Activated T-cell treated with anti-CD3 and anti-CD28 coated beads, Interleukin-2, amount 50 U/mL, for 1 hour (primary cell): ENCODE measurements at places on chromosomes 12 and 14.

GRCh38 chr12:51837286-51837685 lies 11.2 kb downstream of the FIGNL2 start:
- no peak for DNase-seq

DNA sequence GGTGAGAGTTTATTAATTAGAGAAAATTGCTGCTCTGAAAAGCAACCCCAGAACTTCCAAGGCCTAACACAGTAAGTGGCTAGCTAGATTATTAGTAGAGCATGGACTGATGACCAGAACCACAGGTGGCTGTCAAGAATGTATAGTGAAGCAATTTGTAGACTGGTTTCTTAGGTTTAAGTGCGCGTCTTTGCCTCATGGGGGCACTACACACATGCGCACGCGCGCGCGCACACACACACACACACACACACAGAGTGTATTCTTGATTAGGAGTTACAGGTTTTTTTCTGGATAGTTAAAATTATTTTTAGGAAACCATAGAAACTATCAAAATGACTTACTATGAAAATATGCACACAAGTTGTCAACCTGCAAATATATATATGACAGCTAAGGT lies 66.5 kb downstream of the BHLHE41 start:
- no peak for DNase-seq

GRCh38 chr12:4909734-4910501 lies at the start of gene KCNA1:
KCNA1 (plus strand) TSS chr12:4909905; CDS start chr12:4911379, 1,474 bp downstream.
- peak; percentile 20 for DNase-seq

GRCh38 chr14:22557846-22558220 lies 31.2 kb downstream of the DAD1 start:
- DNase-seq = no peak

DNA sequence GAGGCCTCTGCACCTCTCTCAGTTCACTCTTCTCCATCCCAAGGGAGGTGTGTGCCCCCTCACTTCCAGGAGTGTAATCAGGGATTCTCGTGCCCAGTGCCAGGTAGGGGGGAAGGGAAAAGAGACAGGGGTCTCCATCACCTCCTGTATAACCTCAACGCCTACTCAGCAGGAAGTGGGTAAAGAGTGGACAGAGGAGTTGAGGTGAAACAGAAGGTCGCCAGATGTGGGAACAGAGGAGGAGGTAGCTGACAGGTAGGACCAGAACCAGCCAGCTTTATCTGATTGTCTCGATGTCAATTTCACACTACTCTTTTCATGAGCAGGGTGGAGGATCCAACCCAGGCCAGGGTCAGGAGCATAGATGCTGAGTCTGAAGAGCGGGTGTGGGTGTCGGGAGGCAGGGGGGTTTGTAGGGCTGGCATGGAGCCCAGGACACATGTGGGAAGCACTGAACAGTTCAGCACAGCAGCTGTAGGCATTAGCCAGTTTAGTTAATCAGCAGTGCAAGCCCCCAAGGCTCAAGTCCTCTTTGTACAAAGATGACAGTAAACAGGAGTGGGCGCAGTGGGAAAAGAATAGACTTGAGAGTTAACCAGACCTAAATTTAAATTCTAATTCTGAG lies 213.5 kb downstream of the PELI2 start:
- no peak for DNase-seq

GRCh38 chr12:56206452-56207166 lies 15.1 kb downstream of the RNF41 start:
- DNase-seq = peak; percentile 40

- no peak for DNase-seq
Observed at GRCh38 chr12:124734224-124734788, 129.4 kb downstream of the SCARB1 start.

DNA sequence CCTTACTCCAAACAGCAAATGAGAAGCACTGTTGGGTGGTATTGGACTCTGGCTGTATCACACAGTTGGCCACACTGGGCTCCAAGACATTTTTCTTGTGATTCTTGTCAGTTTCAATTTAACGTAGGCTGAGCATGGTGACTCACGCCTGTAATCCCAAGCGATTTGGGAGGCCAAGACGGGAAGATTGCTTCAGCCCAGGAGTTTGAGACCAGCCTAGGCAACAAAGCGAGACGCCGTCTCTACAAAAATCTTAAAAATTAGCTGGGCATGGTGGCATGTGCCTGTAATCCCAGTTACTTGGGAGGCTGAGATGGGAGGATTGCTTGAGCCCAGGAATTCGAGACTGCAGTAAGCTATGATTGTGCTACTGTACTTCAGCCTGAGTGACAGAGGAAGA lies 35.3 kb upstream of the PLEKHD1 start:
- DNase-seq = no peak

GRCh38 chr12:5691943-5692342 lies 253.1 kb downstream of the ANO2 start:
- no peak for DNase-seq

GRCh38 chr12:2233034-2233433 lies 180.2 kb downstream of the CACNA1C start:
- DNase-seq = no peak

- no peak for DNase-seq
Observed at GRCh38 chr14:101657372-101657771, 96.1 kb downstream of the DIO3 start.

DNA sequence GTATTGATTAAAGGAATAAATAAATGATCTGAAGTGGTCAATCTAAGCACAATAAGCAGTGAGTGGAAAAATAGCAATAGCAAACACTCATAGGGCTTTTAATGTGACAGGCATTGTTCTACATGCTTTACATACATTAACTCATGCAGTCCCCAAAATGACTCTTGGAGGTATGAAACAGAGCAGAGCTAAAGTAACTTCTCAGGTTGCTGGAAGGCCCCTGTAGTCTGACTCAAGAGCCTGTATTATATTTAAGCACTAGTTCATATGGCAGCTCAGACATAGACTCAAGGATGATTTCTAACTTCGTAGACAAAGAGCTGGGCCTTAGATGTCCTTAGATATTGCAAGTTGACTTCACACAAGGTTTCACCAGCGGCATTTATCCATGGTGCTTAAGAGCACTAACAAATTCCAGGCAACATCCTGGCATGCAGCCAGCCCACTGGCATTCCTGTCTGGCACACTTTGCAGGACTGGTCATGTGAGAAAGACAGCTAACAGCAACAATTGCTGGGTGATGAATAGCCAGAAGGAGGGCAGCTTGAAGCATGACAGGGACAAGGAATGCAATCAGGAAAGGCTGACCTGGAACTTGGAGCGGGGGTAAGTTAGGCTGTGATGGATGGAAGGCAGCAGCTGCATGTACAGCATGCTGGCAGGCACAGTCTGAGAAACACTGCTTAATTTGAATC lies 22.9 kb upstream of the KTN1 start:
- DNase-seq = no peak

DNA sequence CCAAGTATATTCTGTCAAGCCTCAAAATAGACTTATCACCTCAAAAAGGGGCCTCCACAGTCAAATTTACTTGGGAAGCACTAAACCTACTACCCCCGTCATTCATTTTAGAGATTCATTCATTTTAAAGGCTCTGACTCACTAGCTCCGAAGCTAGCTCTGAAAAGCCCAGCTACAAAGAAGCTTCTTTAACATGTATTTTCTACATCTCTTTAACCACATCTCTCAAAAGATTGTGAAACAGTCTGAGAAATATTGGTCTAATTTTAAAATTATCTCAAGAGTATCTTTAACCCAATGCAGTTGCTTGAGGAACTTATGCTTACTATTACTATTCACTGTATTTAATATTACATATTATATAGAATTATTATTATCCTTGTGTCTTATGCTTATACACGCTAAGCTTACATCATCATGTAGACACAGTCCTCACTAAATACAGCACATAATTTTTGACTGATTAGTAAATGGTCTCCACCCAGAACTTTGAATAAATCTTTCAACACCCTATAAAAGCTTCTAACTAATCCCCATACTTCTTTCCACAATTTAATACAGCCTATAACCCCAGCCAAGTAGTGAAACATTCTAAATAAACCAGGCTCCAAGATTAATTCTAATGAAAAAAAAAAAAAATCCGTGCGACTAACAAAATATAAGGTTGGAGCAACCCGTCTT lies 7.8 kb downstream of the NT5DC3 start:
- no peak for DNase-seq

DNA sequence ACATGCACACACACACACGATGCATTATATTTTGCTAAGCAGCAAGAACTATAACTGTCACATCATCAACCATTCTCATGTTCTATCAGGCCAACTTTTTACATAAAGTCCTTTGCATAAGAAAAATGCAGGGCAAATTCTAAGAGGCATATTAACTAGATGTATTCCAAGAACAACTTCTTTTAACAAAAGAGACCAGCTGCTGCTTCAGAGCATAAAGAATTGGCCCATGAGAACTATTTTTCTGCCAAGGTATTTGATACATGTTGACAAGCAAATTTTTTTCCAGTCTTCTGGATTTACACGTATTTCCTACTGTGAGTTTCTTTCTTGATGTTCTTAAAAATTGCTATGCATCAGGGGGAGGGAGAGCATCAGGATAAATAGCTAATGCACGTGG lies 27.2 kb downstream of the GLT8D2 start:
- no peak for DNase-seq

DNA sequence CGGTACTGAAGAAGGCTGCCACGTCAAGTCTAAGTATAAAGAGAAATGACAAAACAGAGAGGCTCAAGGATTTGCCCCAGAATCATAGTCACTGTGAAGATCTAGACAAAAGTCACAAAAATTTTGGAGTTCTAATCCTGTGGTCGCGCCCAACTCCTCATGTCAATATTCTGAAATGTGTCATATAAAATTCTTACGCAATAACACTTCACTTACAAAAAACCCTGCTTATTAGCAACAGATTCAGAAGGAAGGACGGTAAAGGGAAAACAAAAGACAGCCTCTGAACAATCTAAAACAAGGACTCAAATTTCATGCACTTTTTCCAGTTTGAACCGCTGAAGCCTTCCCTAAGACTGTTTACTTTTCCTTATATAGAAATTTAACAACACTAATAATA lies 94.7 kb downstream of the TSPAN8 start:
- DNase-seq = no peak
